Activated effector memory CD4-positive, alpha-beta T cell treated with Interleukin-2 at 50 U/mL for 16 hours (primary cell): ENCODE measurements at places on chromosomes 5 and 9.

- no peak for DNase-seq
Measured at GRCh38 chr5:143537056-143537455, 133.6 kb upstream of the NR3C1 start.

DNA sequence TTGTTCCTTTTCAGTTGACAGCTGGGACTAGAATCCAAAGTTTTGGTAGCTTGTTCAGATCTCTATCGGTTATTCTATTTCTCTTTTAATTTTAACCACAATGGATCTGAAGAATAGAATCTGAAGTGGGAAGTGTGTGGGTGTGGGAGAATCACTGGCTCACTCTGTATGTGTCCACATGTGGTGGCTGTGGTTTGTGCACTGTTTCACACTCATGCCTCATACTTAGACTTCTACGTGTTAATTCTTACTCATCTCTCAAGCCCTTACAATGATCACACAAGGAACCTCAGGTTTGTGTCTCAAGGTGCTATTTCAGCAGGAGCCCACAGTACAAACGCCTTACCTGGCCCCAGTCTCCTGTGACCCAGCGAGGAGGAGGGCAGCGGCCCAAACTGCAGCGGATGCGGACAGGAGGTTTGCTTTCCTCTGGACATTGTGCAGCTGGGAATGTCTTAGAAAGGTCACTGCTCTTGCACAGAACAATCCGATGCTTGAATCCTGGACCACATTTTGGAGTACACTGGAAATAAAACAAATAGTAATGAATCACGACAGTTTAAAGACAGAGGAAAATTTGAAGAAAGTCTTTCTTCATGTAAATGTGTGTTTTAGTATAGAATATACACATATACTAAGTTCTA, 309.1 kb downstream of the ADAMTS6 start:
- no peak for DNase-seq

DNA sequence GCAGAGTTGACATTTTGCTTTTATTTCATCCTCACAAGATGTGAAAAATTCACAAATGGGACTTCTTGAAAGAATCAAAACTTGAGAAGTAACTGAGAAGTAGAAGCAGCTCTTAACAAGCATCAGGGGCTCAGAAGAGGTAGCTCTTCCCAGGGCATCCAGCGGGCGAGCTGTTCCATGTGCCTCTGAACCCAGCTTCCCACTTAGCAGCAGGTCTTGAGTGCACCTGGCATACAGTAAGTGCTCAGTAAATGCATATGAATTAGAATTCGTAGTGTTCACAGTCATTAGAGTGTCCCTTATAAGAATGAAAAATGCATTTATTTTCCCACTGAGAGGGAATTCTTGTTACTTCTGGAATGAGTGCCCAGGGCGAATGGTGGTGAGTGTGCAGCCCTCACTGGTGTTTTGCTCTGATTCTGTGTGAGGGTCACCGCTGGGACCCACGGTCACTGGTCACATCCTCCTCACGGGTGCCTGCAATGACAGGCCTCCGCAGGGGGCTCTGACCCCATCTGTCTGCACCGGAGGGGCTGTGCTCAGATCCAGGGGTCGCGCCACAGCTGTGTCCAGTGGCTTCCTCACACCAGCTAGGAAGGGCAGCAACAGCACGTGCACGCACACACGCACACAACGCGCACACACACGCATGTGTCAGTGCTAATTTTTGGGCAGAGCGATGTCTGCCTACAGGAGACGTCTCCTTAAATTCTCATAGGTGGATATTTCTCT, 26.9 kb downstream of the EXOC3 start:
- DNase-seq = no peak

GRCh38 chr5:110478895-110479294, 247.6 kb downstream of the TMEM232 start:
- DNase-seq = no peak

- no peak for DNase-seq
Measured at GRCh38 chr9:119789987-119790386, 420.8 kb upstream of the BRINP1 start.

- no peak for DNase-seq
Measured at GRCh38 chr9:77731008-77731698, 83.0 kb upstream of the GNA14 start.

- no peak for DNase-seq
Measured at GRCh38 chr9:17824616-17825264, 245.9 kb downstream of the SH3GL2 start.

DNA sequence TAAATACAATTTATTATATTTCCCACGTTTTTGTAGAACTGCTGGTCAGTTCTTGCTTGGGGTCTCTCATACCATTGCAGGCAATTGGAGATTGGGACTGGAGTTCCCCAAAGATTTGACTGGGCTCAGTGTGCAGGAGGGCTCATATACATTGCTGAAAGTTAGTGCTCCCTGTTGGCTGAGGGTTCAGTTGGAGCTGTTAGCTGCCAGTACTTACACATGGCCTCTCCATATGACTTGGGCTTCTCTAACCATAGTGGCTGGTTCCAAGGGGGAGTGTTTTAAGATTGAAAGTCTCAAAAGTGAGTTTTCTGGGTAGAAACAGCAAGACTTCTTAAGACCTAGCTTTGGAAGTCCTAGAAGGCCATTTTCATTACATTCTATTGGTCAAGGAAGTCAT, 102.9 kb downstream of the MAN2A1 start:
- DNase-seq = no peak
